Posterior vena cava (tissue), 2 donors: ENCODE measurements at places on chromosomes 2 and 18.
A peak's percentile ranks its signal among the peaks of the same experiment; 100 is the strongest.

DNA sequence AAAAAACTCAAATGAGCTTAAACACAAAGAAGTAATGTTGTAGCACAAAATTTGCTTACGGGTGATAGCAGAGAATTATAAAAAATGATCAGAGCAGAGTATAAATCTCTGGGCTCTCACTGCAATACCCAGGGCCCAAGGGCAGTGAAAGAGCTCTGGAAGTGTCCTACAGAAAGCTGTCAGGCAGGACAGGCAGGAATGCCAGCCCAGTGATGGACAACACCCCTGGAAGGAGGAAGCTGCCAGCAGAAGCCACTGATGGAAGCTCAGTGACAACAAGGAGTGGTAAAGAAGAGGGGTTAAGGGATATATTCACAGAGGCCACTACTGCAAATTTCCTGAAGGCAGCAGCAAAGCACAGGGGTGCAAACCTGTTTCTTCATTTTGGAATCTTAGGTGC, 214.9 kb downstream of the L3MBTL4 start:
- no peak for DNase-seq

DNA sequence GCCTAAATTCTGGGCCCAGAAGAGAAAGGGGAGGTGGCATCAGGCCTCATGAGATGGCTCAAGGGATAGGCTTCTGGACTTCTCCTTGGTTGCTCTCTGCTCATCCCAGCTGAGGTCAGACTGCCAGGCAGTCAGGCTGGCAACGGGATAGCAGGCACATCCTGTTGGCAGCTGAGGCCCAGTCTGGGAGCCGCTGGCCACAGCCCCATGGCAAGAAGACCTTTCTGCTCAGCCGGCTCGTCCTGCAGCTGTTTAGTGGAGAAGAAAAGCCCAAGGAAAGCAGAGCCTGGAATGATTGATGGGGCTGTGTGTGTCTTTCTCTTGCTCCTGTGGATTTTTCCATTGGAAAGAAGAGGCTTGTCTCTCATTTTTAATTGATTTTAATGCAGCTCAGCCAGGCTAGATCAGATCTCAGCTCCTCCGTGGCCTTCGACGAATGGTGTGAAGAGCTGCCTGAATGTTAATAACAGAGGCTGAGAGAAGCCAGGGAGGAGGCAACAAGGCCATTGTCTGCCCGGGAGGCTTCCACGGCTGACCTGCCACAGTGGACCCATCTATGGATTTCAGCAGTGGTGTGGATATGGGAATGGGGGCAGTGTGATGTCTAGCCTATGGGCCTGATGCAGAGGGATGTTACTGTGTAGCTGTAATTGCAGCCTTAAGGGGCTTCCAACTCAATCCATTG, 99.5 kb downstream of the HS1BP3 start:
- DNase-seq, result peak; percentile 62

- no peak for DNase-seq
These were observed 773.9 kb downstream of the BCL11A start for GRCh38 chr2:59779571-59779970.

- DNase-seq, result peak; percentile 73
These were observed 26.8 kb downstream of the SMAD7 start for GRCh38 chr18:48923746-48924629.

GRCh38 chr2:68340226-68341061, 20.7 kb upstream of the CNRIP1 start:
- no peak for DNase-seq

DNA sequence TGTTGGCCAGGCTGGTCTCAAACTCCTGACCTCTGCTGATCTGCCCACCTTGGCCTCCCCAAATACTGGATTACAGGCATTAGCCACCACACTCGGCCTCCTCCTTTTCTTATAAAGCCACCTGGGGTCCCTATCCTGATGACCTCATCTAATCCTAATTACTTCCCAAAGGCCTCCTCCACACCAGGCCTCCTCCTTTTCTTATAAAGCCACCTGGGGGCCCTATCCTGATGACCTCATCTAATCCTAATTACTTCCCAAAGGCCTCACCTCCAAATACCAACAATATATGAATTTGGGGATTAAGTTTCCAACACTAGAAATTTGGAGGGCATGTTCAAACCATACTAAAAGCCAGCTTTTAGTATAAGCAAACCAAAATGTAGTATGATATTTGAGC, 9.7 kb upstream of the RMC1 start:
- no peak for DNase-seq

GRCh38 chr2:206387808-206388207, 55.5 kb upstream of the ADAM23 start:
- no peak for DNase-seq

DNA sequence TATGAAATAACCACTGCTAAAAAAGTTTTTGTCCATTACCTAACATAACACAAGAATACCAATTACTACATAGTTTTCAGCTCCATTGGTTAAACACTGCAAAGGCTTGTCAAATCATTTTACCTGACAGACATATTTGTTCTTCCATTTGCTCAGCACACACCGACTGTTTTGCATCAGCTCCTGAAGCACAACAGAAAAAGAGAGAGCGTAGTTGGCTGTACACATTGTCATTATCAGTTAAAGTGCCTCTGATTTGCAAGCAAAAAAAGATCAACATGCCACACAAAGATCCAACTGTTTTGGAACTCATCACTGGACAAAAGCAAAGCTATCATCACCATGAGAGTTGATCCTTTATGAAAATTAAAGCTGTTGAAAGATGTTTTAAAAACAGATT, 103.8 kb downstream of the WDPCP start:
- DNase-seq, result no peak

DNA sequence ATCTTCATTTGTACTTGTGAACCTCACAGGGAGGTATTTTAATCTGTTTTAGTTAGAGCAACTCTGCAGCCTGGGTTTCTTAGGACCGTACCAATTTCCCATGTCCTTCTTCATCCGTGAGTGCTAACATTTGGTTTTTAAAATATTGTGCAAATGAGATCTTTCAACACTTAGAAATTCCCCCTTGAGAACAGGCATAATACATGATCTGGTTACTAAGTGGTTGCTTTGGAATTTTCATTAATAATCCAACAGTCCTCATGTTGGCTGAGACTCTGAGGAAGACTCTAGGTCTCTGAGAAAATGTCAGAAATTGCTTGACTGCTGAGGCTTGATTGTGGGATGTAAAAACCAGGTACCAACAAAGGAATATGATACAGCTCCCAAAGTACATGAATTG, 125.6 kb upstream of the CDCA7 start:
- DNase-seq, result no peak

DNA sequence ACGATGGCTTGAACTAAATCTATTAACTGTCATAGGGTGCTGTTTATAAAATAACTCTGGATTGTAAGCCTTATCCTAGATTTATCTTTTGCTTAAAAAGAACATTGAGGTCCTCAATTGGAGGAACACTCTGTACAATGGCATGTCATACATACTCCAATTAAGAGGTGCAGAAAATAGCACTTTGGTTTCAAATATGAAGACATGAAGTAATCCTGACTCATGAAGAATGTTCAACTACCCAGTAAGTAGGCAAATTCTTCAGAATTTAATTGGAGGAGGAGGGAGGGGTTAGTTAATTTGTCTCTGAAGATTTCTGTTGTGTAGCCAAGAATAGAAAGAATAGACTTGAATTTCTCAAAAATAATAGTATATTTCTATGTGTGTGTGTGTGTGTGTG, 36.1 kb downstream of the DCC start:
- DNase-seq, result no peak

GRCh38 chr2:197207106-197207505, 103.5 kb downstream of the ANKRD44 start:
- no peak for DNase-seq

DNA sequence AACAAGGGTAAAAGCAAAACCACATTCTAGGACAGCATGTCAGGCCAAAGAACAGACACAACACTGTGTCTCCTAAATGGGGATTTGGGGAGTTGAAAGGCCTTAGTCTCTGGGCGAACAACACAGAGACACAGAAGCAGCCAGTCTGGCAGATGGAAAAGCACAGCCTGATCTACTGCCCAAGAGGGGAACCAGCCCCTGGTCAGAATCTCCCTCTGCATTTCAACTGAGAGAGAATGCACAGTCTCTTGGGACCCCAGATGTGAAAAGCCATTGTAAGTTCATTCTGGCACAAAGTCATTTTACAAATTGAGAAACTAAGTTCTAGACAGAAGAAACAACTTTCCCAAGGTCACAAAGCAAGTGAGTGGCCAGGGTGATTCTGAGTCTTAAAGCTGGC, 331.7 kb downstream of the TNS1 start:
- no peak for DNase-seq

- no peak for DNase-seq
These were observed 152.9 kb upstream of the PGAP1 start for GRCh38 chr2:197079414-197079813.

DNA sequence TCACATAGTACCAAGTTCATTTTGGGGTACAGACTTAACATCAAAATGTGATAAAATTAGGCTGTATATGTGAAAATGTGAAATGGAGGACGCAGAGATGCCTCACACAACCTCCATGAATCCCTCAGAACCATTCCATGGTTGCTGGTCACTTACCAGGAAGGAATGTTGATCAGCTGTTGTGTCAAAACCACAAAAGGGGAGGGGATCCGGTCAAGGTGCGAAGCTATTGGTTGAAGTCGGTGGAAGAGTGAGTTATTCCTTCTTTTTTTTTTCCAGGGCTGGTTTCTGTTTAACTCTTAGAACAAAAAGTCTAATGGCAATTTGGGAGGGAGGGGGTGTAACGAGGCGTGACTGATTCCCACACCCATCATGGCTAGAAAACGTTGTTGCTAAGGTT, 32.3 kb upstream of the REG3A start:
- no peak for DNase-seq

DNA sequence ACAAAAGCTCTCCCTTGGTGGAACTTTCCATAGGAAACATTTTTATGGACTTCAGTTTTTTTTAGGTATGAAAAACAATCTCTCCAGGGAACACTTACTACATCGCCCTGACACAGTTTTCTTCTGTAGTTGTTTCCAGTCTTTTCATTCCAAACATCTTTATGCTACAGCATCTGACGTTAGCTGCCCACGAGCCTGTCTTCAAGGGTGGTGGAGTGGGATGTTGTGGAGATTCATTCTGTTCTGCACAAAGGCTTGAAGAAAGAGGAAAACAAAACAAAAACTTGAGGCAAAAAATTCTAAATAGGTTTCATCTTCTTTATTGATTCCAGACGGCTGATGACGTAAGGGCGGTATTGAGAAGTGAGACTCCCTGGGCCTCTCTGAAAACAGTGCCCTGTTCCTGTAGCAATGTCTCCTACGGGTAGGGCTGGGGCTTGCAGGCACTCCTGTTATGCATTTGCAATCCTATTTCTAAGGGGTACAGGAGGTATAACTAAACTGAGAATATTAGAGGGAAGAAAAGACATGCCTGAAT, 375.0 kb downstream of the RNF144A start:
- DNase-seq, result no peak

DNA sequence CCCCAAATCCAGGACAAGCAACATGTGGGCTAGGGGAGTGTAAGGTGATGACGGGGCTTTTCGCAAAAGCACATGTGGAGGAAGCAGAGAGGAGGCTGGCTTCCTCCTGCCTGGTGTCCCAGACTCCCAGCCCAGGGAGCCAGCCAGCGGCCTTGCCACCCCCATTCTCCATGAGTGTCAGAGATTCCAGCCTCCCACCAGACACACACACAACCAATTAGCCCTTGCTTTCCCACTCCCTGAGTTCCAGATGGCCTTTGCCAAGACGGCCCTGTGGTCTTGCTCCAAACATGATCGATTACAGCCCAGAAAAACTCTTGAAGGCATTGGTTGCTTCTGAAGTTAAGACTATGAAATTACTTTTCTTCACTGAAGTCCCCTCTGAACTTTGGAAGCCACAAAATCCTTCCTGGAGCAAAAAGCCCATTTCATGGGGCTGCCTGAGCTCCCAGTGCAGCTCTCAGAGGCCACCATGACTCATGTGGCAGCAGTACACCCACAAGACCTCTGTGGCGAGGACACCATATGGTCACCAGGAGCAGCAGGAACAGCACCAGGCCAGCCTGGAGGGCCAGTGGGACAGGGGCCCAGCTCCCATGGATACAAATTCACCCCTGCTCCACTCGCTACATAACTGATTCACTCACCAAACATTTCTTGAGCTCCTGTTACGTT, 69.1 kb upstream of the PID1 start:
- DNase-seq, result no peak

DNA sequence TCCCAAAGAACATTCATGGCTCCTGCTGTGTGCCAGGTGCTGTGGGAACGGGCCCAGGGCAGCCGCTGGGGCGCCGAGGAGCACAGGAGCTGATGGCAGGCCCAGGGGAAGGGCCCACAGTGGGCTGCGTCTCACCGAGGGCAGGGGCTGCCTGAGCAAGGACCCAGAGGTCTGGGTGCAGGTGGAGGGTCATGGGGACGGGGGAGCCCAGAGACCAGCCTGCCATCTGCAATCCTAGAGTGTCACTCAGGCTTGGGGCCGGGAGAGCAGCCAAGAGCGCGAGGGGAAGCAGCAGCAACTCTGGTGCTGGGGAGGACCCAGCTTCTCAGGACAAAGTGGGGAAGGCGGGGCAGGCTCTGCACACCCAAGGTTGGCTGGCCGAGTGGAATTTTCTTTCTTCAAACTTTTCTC, 207.4 kb downstream of the HDAC4 start:
- DNase-seq, result peak; percentile 69

DNA sequence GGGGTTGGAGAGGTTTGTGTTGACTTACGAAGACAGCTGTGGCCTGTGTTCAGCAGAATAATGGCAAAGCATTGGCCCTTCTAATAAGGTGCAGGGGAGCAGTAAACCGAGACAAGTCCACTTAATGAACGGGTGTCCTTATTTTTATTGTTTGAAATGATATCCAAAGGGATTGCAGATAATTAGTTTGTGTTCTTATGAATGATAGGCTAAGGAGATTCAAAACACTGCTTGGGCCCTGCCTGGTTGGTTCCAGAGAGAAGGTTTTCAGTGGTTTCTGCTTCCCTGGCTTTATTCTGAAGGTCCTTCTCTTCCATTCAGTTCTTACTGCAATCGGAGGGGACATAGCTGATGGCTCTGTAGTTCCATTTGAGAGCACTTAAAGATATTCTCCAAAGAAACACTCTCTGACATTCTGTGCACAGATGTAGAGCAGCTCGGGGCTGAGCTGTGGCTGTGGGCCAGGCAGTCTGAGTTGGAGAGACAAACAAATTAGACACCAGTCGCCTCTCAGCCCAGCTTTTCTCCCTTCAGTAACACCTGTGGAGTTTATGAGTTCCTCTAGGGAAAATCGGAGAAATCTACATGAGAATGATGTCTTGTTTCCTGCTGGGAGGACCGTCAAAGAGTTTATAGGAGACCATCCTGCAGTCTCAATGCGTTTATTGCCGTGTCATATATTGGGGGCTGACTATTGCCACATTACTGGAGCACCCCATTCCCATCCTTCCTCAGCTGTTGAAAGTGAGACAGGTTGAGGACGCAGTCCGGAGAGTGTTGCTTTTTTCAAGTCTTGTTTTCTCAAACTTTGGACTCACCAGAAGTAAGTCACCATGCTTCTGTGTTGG, 6.5 kb downstream of the GREB1 start:
- no peak for DNase-seq

GRCh38 chr2:3009005-3009404, 368.6 kb downstream of the EIPR1 start:
- no peak for DNase-seq

- no peak for DNase-seq
These were observed 66.3 kb upstream of the RPE start for GRCh38 chr2:209936106-209936666.
